Hematopoietic multipotent progenitor cell treated with erythropoietin and hydrocortisone succinate and interleukin-3 and kit ligand, for 6 days (in vitro differentiated cells): ENCODE measurements at places on chromosomes 4 and X.

- DNase-seq = no peak
These were observed 83.6 kb downstream of the MAML3 start for GRCh38 chr4:140070366-140070765.

DNA sequence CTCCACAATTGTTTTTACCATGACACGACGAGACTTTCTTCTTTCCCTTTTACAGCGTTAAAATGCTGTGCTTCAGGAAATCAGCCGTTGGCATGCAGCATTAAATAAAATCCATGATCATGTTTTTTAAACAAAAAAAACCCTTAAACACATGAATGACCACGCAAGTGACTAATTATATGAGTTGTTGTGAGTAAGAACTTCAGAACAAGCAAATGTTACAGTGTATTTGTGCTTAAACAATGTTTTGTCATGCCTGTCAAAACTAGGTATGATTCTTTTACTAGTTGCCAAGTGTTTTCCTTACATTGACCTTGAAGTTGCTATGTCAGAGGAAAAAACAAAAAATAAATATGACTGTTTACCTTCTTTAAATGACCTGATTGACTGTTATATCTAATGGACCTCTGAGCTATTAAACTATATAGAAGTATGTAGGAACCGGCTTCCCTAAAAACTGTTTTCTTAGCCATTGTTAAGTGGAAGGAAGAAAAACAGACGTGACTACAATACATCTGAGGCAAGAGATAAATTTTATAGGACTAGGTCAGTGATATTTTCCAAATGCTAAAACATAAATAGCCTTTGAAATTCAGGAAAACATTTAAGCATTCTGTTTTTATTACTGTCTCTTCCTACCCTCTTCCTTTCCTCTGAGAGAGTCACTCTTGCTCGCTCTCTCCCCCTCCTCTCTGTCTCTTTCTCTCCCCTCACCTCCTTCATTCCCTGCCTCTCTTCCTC is 197.1 kb downstream of the PALLD start:
- no peak for DNase-seq

DNA sequence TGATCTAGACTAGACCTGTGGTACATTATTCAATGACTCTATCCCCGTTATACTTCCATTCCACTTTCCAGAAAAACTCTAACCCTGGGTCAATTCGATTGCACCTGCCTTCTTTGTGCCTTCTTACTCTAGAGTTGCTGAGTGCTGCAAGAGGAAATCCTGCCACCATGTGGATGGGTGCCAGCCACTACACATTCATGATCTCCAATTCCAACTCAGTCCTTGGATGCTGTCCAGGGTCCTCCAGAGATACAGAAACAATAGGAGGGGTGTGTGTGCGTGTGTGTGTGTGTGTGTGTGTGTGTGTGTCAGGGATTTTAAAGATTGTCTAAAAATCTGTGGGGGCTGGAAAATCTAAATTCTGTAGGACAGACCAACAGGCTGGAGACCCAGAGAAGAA is 42.9 kb upstream of the INTS6L start:
- DNase-seq = peak; percentile 76

GRCh38 chr4:101127176-101127790 is 220.0 kb downstream of the PPP3CA start:
- no peak for DNase-seq

GRCh38 chr4:111781611-111782010 is 363.6 kb upstream of the FAM241A start:
- DNase-seq = no peak

DNA sequence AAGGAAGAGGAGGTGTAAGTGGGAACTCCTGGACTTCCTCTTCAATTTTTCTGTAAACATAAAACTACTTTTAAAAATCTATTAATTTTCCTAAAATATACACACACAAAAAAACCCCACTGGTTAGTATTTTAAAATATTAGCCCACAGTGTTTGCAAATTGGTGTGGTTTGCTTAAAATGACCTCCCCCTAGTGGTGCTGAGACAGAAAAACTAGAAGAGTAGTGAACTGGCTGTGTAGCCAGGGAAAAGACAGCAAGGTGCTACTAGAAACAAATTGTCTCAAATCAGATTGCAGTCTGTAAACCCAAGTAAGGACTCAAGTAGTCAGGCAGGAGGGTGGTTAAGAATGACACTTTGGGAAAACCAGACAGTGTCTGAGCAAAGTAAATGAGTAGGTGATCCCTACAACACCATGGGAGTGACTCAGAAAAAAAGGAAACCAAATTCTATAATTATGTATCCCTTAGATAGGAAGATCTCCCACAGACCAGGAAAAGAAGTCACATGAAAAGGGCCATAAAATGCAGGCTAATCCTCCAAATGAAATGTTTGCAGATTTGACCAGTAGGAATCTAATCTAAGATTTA is 26.0 kb downstream of the AMTN start:
- peak; percentile 31 for DNase-seq

- peak; percentile 56 for DNase-seq
These were observed 104.0 kb downstream of the PHEX start for GRCh38 chrX:22135994-22136684.

- DNase-seq = no peak
These were observed 8.0 kb upstream of the GUCY1A1 start for GRCh38 chr4:155658681-155659064.

- DNase-seq = peak; percentile 62
These were observed 35.7 kb downstream of the APOO start for GRCh38 chrX:23871905-23872546.

DNA sequence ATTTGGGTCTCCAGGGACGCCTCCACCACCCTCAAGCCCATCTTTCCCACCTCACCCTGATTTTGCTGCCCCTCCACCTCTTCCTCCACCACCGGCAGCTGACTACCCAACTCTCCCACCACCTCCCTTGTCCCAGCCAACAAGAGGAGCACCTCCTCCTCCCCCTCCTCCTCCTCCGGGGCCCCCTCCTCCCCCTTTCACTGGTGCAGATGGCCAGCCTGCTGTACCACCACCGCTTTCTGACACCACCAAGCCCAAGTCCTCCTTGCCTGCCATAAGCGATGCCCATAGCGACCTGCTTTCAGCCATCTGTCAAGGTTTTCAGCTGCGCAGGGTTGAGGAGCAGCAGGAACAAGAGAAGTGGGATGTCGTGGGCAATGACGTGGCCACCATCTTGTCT is 32.4 kb upstream of the ZNF81 start:
- no peak for DNase-seq

GRCh38 chrX:32545101-32545500 is 666.2 kb downstream of the DMD start:
- DNase-seq = no peak

DNA sequence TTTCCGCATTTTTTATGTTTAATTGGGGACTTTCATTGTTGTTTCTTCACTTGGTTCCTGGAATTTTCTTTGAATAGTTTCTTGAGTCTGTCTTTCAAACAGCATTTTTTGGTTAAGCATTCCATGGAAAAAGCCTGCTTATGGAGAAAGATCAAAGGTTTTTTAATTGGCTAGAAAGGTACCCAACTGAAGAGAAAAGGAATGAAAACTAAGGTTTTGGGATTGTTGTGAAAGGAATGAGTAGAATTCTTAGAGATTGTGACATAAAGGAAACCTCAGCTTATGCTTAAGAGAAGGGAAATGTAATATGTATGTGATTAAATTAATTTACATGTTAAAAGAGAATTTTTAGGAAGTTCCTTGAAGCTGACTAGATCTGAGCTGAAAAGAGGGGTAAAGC is 82.8 kb downstream of the CCKAR start:
- DNase-seq = no peak

DNA sequence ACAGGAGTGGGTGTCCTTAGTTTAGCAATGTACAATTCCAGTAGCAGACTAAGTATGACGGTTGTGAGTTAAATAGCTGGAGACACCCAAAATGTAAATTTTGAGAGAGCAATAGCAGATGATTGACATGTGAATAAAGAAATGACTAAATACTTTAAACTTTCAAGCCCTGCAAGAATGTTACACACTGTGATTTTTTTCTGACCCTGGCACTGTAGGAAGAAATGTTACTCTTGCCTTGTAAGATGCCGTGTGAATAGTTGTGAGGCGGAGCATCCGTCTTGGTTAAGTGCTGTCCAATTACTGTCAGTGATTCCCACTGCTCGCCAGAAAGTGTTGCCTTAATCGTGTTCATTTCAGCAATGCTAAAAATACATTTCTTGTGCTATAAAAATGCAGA is 1248.1 kb downstream of the RAPGEF2 start:
- no peak for DNase-seq

GRCh38 chr4:108702960-108703359 is 52.6 kb downstream of the OSTC start:
- DNase-seq = no peak

GRCh38 chrX:16807976-16808542 is 21.8 kb downstream of the TXLNG start:
- DNase-seq = peak; percentile 26

- peak; percentile 41 for DNase-seq
These were observed 103.6 kb downstream of the RAPGEF2 start for GRCh38 chr4:159206427-159206871.
